A549 treated with CORT108297 at 1 μM for 4 hours (cell line): ENCODE measurements at places on chromosomes 12 and 14. TPM values are rescaled to one million over a fixed set of nuclear protein-coding genes. Genes with fewer than 3 reads are reported as not detected.

OTOGL gene
- total RNA-seq, result 0.02 TPM in 1 of 5 replicates, not detected in the others

LRP1-AS gene
- total RNA-seq, result not detected in 5 replicates

TMEM132D gene
- not detected in 5 replicates for total RNA-seq

GALNT6 gene
- total RNA-seq, result 2.3 to 4.0 TPM (median 2.9 TPM) in 5 replicates

RPGRIP1 gene
- total RNA-seq, result 0.13 to 0.24 TPM (median 0.19 TPM) in 5 replicates

RAD52 gene
- total RNA-seq, result 8.1 to 12.8 TPM (median 10.7 TPM) in 5 replicates

ART4 gene
- total RNA-seq, result 0.09 TPM in 1 of 5 replicates, not detected in the others
